T-helper 17 cell (primary cell): ENCODE measurements at places on chromosomes 4 and X. TPM values are rescaled to one million over a fixed set of nuclear protein-coding genes. Genes with fewer than 3 reads are reported as not detected.

- DNase-seq, result no peak
These were observed 40.4 kb downstream of the NSG1 start for GRCh38 chr4:4427121-4427870.

- DNase-seq, result no peak
These were observed 1.7 kb downstream of the MTMR1 start for GRCh38 chrX:150694738-150695410.

Gene SPANXB1
- not detected for total RNA-seq

Gene HSFX4
- total RNA-seq, result not detected

DNA sequence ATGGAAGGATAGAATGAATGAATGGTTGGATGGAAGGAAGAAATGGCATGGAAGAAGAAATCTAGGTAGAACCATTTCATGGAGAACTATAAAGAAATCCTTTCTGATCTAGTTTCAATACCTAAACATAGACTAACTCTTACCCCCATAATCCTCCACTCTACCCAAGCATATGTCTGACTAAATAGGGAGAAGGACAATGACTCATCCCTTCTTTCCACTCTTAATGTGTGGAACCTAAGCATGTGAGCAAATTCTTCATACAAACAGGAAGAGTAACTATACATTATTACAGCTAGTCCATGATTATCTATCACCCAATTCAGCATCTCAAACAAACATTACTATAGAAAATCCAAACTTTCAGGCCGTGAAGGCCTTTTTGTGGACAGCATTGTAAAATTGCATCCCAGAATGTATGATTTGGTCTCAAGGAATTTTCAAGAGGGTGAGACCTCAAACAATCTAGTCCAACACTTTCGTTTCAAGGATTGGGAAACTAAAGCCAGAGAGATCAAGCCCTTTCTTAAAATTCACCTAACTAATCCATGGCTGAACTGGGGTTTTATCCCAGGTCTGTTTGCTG lies 11.2 kb downstream of the C1QTNF7 start:
- DNase-seq, result no peak

- DNase-seq, result no peak
These were observed 37.6 kb downstream of the UBQLN2 start for GRCh38 chrX:56600987-56601386.

DNA sequence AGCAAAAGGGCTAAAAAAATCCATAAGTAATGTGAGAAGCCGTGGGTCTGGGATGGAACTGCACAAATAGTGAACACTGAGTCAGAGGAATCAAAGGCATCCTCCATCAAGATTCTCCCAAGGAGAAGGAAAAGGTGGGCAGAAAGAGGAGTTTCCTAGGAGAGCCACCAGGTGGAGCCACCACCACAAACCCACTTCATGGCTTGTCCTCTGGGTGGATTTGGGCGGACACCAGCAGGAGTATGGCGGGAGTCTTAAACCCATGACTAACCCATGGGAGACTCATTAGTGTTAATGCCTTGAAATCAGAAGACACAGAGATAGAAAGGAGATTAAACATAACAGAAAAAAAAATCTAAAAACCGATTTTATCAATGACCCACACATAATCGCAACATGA lies 147.7 kb downstream of the SH3KBP1 start:
- DNase-seq, result peak; percentile 15

GRCh38 chr4:165855191-165855590 lies 17.8 kb upstream of the TLL1 start:
- no peak for DNase-seq

DNA sequence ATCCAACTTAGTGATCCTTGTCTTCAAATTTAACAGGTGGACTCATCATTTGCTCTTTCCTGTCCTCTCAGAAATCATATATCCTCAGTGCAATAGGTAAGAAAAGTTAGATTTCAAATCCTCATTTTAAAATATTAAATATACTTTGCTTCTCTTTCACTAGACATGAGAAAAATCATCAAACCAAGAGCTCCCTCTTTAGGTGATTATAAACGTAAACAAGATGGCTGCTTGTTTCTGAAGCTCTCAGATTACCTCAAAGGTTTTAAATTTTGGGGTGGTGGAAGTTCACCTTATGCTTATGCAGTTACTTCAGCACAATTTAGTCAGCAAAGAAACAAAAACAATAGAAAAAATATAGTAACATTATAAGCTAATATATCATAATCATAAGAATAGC lies 27.3 kb downstream of the CSN3 start:
- DNase-seq, result no peak

DNA sequence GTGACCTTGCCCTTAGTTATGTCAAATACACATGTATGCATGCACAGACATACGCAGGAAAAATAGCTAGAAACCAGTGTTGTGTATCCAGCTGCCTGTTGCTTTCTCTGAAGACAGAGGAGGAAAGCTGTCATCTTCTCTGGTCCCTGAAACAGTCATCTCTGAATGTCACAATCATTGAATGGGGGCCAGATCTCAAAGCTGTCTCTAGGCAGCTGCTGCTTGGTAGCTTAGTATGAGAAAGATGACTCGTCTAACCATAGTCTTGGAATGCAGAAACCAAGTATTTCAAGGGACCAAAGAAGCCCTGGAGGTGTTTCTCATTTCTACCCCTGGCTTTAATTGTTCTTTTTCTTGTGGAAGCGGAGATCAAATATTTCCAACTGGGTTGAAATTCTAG lies 4.0 kb downstream of the GRIA3 start:
- no peak for DNase-seq

Gene RTL3
- not detected for total RNA-seq

DNA sequence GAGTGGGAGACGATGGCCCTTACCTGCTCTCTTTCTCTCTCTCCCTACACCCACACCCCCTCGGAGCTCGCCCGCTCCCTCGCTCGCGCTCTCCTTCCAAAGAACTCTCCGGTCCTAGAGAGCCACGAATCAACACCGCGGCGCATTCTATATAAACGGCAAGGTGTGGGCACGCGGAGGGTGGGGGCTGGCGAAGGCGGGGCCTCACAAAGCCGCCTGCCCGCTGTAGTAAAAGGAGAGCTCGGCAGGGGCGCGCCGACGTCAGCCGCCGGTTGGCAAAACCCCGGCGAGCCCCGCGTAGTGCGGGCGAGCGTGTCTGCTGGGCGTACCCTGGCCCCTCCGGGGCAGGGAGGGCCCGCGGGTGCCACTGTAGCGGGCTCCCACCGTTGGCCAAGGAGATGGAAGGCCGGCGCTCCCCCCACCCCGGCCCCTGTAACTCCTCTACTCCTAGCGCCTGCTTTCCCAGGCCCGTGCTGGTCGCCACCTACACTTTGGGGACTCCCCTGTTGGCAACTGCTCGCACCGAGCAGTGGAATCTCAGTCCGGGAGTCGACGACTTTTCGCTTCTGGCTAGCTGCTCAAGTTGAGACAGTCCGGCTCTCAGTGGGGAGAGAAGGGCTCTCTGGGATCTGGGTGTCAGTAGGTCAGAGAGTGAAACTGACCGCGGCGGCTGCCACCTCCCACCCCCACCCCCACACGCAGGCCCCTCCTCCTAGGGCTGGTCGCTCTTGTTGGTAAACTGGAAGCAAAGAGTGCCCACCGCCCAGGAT lies 325.5 kb upstream of the F9 start:
- no peak for DNase-seq
